ENCODE measurements at places on chromosomes 1 and 21.

GRCh38 chr1:74396933-74397332 lies 115.5 kb downstream of the LRRC53 start:
- peak; percentile 91 for DNase-seq

- no peak for DNase-seq
These were observed 1667.8 kb downstream of the MRPL39 start for GRCh38 chr21:23939369-23940065.

DNA sequence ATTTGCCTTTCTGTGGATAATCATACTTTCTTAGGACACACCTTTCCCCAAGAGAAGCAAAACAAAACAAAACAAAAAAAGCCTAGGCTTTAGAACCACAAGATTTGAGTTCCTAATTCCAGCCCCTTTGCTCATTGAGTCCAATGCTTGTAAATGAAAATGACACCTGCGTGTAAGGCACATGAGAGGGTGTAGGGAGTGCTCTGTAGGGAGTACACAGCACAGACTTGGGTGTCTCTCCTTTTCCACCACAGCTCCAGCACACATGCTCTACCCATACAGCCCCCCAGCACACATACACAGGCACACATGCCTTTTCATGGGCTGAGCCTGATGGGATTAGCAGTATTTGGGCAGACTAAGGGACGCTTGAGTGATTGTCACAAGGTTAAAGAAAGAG lies 9.2 kb upstream of the NGF start:
- DNase-seq: no peak

GRCh38 chr1:246319083-246319714 lies 187.9 kb downstream of the SMYD3 start:
- no peak for DNase-seq

DNA sequence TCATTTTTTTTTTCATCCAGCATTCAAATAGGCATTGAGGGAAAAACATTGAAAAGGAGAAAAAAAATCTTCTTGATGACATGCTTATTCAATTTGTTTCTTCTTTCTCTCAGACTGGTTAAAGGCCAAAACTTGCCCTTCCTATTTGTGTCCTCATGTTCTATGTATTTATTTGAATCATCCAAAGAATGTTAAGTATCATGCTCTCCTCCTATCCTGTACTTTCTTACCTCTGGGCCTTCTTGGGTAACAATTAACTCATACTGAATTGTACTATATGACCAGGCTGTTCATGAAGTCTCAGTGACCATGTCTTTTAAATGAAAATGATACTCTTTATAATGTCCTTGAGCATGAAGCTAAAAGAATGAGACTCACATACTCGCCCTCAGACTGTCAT lies 36.5 kb upstream of the DENND1B start:
- DNase-seq: no peak

- no peak for DNase-seq
These were observed 371 bp upstream of the ODF2L start for GRCh38 chr1:86396498-86396890.

GRCh38 chr1:98323388-98323787 lies 338.1 kb upstream of the SNX7 start:
- DNase-seq: peak; percentile 78

Data from Kasumi-1 (cell line).